ENCODE measurements at places on chromosomes 6 and 20.

DNA sequence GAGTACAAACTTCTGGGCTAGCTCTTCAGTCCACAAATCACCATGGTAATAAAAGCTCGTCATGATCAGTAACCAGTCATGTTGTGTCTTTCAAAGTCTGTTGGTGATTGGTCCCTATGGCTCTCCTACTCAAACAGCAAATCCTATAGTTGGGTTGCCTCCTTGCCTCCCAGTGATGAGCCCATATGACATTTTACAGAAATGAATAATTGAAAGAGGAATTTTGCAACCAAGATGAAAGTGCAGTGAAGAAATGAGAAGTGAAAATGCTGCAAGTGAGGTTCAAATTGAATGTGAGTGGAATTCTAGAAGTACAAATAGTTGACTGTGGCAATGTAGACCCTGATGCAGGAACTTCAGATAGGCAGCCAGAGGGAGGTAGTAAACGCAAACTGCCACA is 5.1 kb upstream of the SIRPD start:
- DNase-seq, result no peak

DNA sequence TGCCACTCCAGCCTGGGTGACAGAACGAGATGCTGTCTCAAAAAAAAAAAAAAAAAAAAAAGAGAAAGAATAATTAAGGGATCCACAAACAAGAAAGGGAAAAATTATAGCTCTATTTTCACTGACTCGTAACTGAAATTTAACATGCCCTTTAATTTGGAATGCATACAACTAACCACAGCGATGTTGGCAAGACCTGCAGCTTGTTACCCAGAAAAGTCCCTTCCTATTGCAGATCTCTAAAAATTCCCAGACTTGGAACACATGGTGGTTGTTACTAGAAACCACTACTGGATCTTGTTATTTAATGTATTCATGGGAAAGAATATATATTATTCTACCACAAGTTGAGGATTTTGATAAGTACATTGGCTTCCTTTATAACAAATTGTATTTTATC is 27.8 kb upstream of the SMIM28 start:
- no peak for DNase-seq

GRCh38 chr6:39190545-39191235 is 38.6 kb downstream of the KCNK5 start:
- no peak for DNase-seq

DNA sequence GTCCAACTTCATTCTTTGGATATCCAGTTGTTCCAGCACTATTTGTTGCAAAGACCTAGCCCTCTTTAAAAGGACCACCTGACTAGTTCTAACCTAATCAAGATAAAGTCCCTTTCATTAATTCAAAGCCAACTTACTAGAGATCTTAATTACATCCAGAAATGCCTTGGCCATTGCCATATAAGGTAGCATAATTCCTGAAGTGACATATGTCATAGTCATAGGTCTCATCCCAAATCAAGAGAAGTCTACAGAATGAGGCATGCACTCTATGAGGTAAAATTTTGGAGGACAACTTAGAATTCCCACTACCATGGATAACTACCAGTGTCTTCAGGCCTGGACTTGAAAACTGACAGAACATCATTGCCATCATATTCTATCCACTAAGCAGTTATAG is 420.4 kb upstream of the ID4 start:
- no peak for DNase-seq

GRCh38 chr6:150592377-150592995 is 7.2 kb upstream of the PLEKHG1 start:
- no peak for DNase-seq

DNA sequence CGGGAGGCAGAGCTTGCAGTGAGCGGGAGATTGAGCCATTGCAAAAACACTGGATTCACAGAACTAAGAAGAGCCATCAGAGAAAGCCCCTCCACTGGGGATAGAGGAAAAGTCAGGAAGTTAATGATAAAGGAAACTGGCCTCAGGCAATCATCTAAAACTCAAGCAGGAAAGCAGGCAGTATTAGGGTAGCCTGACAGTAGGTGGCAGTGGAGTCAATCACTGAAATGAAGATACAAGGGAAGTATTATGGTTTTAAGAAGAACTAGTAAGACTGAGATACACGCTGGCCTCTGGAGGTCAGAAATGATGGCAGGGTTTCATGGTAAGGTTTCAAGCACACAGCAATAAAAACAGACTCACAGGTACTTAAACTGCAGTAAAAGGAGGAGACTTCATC is 578.3 kb downstream of the HACE1 start:
- no peak for DNase-seq

DNA sequence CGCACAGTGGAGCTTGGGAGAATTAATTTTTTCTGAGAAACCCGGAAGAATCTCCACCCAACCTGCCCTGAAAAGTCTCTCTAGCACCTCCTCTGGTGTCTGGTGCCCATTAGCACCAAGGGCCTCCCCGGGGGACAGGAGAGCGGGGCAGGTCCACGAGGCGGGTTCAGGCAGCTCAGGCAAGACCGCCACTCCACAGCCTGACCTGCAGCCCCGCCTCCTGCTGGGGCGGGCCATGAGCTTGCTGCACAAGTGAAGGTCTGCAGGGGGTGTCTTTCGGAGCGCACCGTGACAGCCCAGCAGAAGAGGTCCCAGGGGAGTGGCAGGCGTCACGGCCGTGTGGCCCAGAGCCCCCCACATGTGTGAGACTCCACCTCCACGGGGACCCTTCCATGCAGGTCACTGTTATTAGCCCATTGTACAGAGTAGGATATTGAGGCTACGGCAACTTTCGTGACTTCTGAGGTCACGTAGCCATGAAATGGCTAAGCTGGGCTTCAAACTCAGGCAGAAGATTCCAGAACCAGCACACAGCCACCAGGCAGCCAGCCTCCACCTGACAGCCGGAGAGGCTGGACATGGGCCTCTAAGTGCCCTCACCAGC is 63.9 kb upstream of the SLCO4A1 start:
- no peak for DNase-seq

DNA sequence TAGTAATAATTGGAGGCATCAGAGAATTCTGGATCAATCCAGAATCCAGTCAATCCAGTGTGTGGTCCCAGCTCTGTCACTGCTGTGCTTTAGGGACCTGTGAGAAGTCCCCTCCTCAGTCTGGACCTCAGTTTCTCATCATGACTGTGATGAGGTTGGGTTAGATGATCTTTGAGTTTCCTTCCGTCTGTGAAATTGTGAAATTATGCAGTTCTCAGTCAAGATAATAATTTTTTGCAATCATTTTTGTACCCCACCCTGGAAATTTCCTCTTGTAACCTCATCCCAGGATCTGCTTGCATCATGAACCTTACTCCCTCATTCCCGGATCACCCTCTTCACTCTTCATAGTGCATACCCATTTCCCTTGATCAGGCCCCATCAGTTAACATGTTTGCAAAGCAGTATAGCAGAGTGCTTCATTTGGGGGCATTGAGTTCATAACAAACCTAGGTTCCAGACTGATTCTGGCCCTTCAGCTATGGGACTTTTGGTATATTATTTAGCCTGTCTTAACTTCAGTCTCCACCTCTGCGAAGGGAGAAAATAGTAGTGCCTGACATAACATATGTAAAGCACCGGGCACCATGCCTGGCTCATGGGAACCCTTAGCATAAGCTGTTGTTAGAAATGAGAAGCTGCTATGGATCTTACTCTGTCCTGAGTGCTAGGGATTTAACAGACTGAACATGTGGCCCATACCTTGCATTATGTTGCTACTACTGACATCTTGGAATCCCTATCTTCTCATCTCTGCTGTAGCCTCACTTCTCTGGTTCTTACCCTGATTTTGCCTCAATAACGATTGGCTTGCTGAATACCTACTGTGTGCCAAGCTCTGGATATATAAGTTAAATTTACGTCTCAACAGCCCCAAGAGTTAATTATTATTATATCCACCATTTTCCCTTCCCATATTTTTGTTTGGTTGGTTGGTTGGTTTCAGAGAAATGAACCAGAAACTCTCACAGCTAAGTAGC is 1.3 kb downstream of the ZNF76 start:
- no peak for DNase-seq

- DNase-seq, result no peak
Observed at GRCh38 chr6:134146268-134147033, 94.0 kb upstream of the SLC2A12 start.

DNA sequence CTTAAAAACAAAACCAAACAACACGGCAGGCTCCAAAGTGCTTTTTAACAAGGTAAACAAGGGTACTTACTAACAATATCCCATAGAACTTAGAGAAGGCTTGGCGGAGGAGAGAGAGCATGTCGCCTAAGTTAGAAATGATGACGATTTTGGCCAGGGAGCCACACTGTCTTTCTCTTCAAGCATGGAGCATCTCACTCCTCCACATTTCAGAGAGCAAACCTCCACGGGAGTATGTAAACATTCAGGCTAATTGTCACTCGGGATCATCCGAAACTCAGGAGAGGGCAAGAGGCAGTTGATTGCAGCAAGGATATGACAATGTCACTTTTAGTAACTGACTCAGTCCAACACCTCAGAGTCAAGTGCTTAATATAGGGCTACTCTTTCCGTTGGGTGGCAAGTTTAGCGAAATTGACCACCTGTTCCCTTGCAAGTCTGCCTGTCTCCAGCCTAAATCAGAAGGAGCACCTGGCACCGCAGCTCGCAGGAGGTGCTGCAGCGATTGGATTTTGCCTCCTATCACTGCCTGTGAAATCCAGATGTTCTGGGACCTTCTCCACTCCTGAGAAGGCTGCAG is 65.8 kb upstream of the RPS6KA2 start:
- DNase-seq, result no peak

DNA sequence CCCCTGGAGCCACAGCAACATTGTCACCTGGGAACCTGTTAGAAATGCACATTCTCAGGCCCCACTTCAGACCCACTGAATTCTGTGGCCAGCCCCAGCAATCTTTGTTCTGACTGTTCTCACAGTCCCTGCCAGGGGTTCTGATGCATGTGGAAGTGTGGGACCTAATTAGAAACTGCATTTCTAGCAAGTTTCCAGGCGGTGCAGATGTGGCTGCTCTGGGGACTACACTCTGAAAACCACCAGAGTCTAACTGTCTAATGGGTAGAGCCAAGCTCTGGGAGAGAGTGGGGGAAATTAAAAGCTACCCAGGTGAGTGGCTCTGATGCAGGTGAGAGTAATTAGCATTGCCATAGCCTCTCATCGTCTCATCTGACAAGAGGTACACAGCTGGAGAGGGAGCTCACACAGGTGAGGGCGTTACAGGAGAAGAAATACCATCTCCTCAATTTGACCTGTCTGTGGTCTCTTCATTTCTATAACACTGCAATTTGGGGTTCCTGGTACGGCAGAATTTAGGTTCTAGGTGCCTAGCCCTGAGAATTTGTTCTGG is 66.0 kb downstream of the SNX5 start:
- no peak for DNase-seq

- no peak for DNase-seq
Observed at GRCh38 chr6:148968771-148969602, 222.2 kb downstream of the UST start.

- DNase-seq, result no peak
Observed at GRCh38 chr6:119952696-119953095, 603.1 kb upstream of the MAN1A1 start.

DNA sequence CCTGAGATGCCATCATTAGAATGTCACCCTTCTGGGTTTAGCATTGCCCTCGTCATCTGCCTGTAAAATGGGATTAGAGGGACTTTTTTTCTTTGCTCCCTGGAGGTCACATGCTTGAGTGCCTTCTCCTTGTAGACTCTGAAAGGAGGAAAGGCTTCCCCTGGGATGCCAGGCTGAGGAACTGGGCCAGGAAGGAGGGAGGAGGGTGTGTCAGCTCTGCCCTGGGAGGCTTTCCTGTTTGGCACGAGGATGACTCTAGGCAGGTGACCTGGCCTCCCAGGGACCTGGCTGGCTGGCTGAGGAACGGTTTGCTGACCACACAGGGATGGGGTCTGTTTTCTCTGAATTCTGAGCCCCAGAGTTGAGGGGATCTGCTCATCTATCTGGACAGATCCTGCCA is 137.9 kb upstream of the RNF24 start:
- no peak for DNase-seq

DNA sequence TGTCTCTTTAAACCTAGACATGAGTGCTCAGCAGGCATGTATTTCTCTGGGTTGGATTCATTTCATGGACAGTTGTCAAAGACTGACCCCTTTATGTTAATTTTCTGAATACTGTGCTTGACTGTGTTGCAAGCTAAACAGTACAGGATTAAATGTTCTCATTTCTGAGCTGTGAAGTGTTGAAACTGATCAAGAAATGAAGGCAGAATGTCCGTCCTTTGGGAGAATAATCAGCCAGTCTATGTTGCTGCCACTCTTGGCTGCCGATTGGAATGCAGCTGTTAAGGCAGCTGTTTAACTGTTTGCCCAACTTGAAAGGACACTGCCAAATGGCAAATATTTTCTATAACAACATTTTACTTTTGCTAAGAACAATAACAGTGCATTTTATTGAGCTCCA is 87.3 kb downstream of the CEP57L1 start:
- no peak for DNase-seq

DNA sequence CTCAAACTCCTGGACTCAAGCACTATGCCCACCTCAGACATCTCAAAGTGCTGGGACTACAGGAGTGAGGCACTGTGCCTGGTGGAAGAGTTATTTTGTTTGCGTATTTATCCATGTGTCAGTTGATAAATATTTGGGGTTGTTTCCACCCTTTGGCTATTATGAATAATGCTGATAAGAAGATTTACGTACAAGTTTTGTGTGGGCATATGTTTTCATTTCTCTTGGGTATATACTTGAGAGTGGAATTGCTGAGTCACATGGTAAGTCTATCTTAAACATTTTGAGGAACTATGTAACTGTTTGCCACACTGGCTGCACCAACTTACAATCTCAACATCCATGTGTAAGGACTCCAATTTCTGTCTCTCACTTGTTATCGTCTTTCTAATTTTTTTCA is 200.3 kb downstream of the RNGTT start:
- no peak for DNase-seq

GRCh38 chr6:47631797-47632196 is 66.6 kb upstream of the ADGRF4 start:
- DNase-seq, result no peak

DNA sequence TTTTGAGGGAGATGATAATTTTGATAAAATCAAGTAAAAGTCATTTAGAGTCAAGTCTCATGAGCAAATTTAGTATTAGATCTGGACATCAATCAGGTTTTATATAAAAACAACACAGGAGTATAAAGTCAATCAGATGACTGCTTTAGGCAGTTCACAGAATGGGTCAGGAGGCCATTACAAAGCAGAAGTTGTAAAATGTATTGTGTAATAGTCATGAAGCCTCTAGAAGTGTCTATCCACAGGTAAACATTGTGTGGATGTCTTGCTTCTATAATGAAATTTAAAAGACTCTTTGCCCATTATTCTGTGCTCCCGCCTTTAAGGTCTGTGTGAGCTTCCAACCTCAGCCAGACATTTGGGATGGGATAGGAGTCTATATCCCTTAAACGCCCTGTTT is 28.8 kb downstream of the MAP7 start:
- no peak for DNase-seq

DNA sequence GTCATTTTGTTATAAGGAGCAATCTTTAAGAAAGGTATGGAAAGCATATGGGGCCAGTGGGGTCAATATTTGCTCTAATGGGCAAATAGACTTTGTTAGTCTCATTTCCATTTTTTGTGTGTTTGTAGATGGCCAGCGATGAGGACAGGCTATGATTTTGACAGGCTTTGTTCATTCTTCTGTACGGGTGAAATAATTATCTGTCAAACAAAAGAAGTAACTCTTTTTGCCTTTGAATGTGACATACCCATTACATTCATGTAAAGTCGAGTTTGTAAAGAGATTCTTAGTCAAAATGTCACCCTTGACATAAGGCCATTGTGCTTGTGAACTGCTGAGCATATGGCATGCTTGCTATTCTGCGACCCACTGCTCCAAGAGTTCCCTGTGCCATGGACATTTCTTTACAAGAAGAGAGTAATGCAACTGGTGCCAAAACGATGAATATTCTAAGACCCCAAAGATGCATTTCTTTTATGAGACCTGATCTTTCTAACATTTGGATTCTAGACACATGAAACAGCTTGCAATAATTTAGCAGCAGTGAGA is 38.2 kb upstream of the JAG1 start:
- no peak for DNase-seq
